ENCODE measurements at places on chromosomes 13 and 19.

DNA sequence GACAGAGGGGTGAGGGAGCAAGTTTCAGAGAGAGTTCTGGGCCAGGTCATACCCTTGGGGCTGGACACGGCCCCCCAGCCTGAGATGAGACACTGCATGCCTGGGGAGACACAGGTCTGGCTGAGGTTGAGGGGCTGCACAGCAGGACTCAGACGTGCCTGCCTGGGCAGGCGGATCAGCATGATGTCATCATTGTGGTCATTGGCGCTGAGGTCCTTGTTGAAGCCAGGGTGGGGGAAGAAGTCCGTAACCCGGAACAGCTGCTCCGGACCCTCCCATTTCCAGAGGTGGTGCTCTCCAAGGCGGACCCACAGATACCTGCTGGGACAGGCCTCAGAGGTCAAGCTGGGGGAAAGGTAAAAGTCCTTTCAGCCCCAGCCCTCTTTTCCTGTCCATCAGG, 5.0 kb upstream of the KLK8 start:
- no peak for DNase-seq

DNA sequence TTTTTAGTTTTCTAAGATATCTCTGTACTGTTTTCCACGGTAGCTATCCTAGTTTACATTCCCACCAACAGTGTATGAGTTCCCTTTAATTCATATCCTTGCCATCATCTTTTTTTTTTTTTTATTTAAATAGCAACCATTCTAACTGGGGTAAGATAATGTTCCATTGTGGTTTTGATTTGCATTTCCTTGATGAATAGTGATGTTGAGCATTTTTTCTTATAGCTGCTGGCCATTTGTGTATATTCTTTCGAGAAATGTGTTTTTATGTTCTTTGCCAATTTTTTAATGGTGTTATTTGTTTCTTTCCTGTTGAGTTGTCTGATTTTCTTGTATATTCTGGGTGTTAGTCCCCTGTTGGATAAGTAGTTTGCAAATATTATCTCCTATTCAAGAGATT, 454.8 kb downstream of the DACH1 start:
- DNase-seq, result no peak

DNA sequence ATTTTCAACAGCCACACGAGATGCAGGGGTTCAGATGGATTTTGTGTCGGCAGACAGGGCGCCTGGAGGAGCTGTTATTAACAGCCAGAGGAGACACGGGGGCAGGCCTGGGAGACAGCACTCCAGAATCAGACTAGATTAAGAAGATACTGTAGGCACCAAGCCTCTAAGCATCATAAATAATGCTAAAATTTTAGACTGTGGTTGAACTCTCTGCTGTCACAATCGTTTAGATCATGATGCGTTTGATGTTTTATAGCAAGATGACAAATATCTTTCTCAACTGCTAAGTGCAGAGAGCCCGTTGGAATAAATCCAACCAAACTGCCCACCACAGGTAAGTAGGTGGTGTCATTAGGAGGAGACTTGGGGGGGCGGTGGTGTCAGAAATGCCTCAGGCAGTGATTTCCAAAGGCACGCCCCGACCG, 63.9 kb downstream of the CEBPG start:
- DNase-seq, result no peak

- no peak for DNase-seq
Observed at GRCh38 chr13:33487575-33488243, 202.2 kb upstream of the STARD13 start.
